ENCODE measurements at places on chromosomes 7 and 10.

GRCh38 chr7:87057210-87057609 lies 2.2 kb downstream of the ELAPOR2 start:
- no peak for DNase-seq

- DNase-seq: no peak
Observed at GRCh38 chr10:75688506-75689300, 257.3 kb downstream of the LRMDA start.

GRCh38 chr7:102933763-102934162 lies 21.0 kb downstream of the LRRC17 start:
- DNase-seq: peak; percentile 94

DNA sequence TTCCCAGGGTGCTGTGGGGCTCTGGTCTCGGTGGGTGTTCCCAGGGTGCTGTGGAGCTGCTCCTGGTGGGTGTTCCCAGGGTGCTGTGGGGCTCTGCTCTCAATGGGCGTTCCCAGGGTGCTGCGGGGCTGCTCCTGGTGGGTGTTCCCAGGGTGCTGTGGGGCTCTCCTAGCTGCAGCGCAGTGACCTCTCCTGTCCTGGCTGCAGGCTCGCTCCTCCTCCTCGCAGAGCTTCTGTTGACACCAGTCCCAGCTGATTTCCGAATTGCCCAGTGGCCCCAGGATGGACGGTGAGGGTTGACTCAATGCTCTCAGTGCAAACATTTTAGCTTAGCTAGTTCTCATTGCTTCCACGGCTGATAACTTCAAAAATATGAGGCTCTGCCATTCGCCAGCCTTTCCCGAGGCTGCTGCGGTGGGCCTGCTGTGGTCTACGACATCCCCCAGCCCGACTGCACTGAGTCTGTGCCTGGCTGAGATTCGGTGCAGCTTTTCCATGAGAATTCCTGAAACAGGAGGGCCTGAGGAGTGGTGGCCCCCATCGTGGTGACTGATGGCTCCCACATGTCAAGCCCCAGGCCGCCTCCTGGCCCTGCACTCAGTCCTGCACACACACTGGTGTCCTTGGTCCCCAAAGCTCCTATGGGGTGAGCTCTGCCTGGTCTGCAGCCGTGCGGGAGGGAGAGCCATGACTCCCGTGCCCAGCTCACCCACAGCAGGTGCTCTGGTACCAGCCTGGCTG lies 58.3 kb upstream of the NKX6-2 start:
- no peak for DNase-seq

DNA sequence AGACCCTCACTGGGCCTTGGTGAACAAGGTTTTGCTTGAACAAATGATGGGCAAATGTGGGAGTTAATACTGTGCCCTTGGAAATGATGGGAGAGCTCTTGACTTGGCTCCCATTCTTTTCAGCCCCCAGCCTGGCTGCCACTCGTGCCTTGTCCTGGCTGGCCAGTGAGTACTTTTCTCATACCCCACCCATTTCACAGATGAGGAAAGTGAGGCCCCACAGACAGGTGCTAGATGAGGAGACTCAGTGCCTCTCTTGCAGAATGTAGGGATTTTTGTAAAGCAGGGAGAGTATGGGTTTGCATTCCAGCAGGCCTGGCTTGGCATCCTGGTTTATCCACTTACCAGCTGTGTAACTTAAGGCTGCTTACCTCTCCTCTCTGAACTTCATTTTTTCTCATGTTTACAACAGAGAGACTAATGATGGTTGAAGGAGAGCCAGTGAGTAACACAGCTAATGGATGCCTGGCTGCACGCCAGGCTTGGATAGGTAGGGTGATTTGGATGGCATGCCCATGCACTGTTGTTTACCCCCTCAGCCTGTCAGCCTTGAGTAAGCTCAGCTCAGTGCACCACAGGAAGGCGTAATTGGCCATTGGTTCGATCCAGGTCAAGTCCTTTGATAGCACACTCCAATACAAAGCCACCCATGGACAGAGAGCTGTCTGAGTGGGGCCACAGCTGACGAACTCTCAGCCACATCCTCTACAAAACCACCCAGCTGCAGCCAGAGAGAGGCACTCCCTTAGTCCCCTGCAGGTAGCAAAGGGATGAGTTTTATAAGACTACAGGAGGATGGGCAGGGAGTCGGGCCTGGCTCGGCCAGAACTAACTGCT lies 436.8 kb downstream of the RPS24 start:
- no peak for DNase-seq

DNA sequence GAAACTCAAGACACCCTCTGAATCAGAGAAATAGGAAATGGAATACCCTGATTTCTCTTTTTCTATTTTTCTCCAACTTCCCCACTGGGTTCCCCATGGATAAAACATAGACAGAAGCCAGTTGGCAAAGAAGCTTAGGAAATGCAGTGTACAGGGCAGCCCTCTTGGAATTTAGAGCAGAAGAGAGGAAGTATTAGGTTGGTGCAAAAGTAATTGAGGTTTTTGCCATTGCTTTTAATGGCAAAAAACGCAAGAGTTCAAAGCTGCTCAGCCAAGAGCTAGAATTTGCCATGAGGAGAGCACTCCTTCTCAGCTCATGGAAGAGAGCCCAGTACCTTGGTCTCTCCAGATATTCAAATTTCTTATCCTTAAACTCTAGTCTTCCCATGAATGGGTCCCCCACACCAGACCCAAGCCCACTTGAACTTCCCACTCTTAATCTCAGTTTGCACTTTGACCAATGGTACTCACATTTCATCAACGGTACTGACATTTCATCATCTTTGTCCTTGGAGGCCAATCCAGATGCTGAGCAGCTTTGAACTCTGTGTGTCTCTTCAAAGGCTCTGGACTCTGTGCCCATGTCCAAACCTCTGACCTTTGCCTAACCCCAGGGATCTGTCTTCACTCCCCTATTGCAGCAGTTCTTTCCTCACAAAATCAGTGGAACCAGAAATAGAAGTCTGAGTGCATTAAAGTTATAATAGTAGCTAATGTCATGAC lies 73.2 kb upstream of the PPP1R3C start:
- DNase-seq: no peak

GRCh38 chr10:124069341-124070264 lies 23.8 kb downstream of the CHST15 start:
- no peak for DNase-seq

DNA sequence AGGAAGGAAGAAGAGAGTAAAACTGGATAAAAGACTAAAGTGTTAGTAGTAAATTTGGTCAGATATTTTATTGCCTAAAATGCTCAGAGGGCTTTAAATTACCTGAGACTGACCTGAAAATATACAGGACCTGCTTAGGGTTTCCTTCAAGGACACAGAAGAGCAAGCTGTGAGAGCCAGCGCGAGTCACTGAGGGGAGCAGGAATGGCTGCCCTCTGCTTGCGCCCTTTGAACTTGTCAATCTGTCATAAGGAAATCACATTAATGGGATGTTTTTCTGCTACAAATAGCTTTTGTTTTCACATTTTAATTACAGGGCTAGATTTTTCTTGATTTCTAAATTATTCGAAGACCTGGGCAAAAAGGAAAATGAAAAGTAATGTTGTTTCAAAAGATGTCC lies 26.9 kb downstream of the DNAJB9 start:
- no peak for DNase-seq

DNA sequence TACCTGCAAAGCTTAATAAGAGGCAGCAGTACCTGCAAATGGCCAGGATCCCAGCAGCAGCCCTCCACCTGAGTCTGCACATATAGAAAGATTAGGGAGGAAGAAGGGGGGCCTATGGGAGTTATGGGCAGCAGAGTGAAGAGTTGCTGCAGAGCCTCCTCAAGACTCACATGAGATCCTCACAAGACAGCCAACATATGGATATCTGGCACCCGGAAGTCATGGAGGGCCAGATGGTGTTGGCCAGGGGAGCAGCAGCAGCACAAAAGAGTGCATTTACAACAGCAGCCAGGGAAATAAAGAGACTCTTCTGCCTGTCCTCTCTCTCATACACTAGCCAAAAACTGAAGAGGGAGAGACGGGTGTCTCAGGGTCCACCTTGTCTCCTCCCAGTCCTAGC lies 4.0 kb upstream of the TAS2R40 start:
- no peak for DNase-seq

- DNase-seq: no peak
Observed at GRCh38 chr7:77293046-77293445, 93.4 kb upstream of the FGL2 start.

DNA sequence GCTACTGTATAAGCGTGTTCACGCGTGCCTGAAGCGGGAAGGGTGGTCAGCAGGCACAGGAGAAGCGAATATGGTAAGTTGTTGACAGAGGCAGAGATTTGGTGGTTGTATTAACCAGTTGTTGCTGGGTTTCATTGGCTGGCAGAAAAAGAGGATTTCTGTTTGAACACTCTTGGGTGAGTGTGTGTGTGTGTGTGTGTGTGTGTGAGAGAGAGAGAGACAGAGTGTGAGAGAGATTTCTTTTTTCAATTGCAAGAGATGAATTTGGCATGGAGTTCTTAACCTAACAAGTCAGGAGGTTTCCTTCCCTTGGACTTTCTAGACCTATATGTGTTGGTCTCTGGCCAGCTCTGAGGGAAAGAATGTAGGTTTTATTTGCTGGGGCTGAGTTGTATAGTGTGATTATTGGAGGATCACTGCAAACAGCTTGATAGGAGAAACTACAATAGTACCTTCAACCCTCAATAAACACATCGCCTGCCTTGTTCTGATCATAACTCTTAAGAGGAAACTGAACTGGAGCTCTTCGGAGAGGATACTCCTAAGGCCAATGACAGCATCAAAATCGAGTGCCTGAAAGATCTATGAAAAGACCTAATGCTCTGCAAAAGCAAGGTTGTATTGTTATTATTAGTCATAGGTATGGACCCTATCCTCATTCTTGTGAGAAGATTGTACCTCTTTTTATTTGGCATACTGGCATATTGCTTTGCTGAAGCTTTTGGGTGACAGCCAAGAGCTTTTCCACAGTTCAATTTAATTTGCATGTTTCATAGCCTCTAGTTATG lies 1.2 kb downstream of the MCU start:
- DNase-seq: no peak

GRCh38 chr10:43128958-43129706 lies 9.1 kb upstream of the CSGALNACT2 start:
- peak; percentile 95 for DNase-seq

- DNase-seq: no peak
Observed at GRCh38 chr10:132382231-132382922, 14.6 kb upstream of the PWWP2B start.

DNA sequence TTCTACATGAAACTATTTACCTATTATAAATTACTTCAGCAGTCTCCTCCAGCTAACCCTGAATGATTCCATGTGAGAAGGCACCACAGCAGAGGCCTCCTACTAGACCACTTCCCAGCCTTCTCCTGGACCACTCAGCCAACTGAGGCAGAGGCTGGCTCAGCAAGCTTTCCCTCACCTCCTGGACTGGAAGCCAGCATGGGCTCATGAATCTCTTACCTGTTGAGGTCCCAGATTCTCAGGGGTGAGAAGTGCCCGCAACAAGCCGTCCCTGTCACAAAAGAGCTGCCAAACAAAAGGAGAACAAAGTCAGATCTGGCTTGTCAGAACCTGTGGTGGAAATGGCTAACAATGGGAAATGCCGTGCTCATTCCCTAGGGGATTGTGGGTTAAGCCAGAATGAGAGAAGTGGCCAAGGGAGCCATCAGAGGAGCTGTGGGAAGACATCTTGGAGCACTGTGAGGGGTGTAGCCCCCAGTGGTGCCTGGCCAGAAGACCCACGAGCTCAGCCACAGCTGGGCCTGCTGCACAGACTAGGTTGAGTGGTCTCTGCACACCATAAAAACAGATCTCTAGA lies 36.5 kb downstream of the DPCD start:
- no peak for DNase-seq

GRCh38 chr10:70115948-70116682 lies 16.5 kb downstream of the AIFM2 start:
- no peak for DNase-seq

DNA sequence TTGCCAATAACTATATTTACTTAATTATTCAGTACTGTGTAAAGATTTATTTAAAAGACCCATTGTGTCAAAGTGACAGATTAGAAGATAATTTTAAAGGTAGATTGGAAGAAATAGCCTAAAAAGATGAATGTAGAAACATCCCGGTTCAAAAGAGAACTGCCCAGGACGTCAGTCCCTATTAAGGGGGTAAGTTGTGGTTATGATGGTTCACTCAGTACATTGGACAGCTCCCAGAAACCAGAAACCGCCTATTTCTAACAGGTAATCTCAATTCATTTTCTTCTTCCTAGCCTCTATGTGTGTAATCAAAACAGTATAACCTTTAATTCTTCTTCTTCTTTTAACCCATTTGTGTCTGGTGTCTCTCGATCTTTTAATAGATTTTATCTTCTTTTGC lies 1.5 kb upstream of the FERD3L start:
- DNase-seq: peak; percentile 4

DNA sequence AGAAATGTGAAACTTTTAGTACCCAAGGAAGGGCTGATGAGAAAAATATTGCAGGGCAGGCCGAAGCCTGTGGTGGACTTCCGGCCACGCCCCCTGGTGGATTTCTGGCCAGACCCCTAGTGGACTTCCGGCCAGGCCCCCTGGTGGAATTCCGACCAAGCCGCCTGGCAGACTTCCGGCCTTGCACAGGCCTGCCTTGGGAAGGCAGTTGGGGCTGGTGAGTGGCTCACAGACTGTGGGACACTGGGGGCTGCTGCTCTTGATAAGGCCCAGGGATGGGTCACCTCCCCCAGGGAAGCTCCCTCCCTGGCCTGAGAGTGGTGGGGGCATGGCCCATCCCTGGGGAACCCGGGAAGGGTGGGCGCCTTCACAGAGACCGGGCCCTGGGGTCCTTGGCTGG lies 116.4 kb upstream of the MKI67 start:
- no peak for DNase-seq

DNA sequence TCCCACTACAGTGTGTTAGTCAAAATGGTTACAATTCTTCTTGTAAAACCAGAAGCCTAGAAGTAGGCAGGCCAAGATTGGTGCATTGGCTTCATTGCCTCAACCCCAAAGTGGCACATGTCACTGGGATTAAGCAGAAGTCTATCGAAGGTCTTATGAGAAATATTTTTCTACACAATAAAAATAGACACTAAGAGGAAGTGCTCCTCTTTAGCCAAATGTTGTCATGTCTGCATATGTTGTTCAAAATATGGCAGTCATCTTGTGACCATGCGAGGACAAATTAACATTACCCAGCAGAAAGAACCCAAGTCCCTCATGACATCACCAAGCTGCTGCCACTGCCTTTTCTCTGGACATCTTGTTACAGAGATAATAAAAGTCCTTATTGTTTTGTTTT lies 6.3 kb upstream of the NSMCE4A start:
- DNase-seq: no peak

GRCh38 chr7:13801669-13802068 lies 187.8 kb downstream of the ETV1 start:
- no peak for DNase-seq

DNA sequence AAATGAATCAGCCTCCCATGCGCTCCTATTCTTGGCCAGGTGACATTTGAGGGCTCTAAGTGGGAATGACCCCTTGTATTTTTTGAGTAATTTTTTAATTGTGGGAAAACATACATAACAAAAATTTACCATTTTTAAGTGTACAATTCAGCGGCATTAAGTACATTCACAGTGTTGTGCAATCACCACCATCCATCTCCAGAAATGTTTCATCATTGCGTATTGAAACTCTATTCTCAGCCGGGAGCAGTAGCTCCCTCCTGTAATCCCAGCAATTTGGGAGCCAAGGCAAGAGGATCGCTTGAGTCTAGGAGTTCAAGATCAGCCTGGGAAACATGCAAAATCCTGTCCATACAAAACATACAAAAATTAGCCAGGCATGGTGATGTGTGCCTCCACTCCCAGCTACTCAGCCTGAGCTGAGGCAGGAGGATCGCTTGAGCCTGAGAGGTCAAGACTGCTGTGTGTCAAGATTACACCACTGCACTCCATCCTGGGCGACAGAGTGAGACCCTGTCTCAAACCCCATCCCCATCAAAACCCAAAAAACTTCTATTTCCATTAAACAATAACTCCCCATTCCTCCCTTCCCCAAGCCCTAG lies 2.5 kb downstream of the ANTXRL start:
- no peak for DNase-seq

GRCh38 chr10:119357412-119358151 lies 150.2 kb downstream of the GRK5 start:
- DNase-seq: no peak
